ENCODE measurements at places on chromosomes 2 and 18.

DNA sequence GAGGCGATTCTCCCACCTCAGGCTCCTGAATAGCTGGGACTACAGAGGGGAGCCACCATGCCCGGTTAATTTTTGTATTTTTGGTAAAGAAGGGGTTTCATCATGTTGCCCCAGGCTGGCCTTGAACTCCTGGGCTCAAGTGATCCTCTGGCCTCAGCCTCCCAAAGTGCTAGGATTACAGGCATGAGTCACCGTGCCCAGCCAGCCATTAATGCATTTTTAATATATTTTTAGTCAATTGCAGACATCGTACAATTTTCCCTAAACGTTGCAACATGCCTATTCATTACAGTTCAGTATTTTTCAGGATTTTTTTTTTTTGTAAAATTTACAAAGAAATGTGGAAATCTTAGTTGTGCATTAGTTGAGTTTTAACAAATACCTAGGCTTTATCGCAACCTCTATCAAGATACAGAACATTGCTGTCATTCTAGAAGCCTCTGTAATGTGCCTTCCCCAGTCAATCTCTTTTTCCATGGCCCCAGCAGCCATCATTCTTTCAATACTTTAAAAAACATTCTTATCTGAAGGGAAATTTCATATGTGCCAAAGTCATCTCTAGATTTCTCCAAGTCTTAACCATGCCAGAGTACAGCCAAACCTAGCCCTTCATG lies 14.7 kb downstream of the NABP1 start:
- no peak for DNase-seq

GRCh38 chr2:190996338-190996946 lies 17.5 kb downstream of the STAT1 start:
- DNase-seq = no peak

GRCh38 chr18:51537487-51537886 lies 340.0 kb upstream of the MEX3C start:
- DNase-seq = peak; percentile 2

GRCh38 chr2:50575232-50575631 lies 456.7 kb downstream of the NRXN1 start:
- no peak for DNase-seq

DNA sequence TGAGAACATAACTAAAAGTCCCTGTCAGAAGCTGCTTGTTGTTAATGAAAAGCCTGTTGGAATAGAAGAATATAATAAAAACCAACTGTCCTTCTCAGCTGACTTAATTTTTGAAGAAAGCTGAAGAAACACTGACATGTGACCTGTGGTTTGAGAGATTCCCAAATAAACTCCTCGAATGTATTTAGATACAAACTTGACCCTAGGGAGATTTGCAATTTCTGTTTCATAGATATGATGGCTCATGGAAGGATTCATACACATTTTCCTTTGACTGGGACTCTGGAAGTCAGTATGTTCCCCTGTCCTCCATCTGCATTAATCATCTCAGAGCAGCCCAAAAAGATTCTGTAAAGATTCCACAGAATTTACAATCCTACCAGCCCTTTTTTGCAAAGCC lies 195.1 kb downstream of the TMEM247 start:
- DNase-seq = no peak

- no peak for DNase-seq
These were observed 708.5 kb upstream of the FAM98A start for GRCh38 chr2:34307636-34308035.

DNA sequence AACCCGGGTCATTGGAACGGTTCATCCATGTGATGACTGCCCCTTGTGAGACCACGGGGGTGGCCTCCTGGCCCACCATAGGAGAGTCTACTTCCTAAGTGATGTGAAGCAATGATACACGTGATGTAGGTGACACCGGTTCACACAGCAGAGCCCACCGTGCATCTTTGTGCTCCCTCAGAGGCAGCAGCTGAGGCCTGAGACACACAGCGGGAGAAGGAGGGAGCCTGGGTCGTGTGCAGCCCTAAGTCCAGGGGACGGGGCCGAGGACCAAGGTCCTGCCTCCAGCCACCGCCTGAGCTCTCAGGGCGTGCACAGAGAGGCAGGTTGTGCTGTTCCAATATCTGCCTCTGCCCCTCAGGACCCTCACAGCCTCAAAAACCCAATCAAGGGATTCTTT lies 377.2 kb upstream of the SALL3 start:
- no peak for DNase-seq

GRCh38 chr18:35971661-35972196 lies 750 bp upstream of the RMP24 start:
- no peak for DNase-seq

- DNase-seq = peak; percentile 85
These were observed 94.6 kb downstream of the PLEKHM3 start for GRCh38 chr2:207930747-207931146.

DNA sequence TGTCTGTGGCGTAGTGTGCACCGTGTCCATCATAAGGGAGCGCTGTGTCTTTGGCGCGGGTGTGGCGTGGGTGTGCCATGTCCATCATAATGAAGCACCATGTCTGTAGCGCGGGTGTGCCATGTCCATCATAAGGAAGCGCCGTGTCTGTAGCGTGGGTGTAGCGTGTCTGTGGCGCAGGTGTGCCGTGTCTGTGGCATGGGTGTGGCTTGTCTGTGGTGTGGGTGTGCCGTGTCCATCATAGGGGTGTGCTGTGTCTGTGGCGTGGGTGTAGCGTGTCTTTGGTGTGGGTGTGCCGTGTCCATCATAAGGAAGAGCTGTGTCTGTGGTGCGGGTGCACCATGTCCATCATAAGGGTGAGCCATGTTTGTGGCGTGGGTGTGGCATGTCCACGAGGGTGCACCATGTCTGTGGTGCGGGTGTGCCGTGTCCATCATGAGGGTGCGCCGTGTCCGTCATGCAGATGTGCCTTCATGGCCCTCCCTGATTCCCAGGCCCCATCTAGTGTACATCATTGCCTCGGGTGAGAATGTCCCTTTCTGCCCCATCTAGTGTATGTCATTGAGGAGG lies 275.0 kb downstream of the GBX2 start:
- no peak for DNase-seq

DNA sequence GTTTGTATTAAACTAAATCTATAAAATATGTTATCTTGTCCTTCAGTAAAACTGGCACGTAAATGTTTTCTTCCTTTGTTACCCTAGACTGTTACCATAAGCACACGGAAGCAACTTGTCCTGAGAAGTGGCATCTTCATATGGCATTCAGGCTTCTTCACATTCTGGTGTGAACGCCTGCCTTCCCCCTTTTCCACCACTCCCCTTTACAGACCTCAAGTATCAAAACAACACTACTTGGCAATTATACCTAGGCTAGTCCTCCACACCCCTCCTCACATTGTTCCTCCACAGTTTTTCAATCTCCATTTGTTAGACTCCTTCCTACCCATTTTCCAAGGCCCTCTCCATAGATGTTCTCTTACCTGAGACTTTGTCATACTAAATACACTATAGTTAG lies 2.9 kb downstream of the MEX3C start:
- DNase-seq = no peak

GRCh38 chr18:320155-320554 lies 52.3 kb upstream of the THOC1 start:
- DNase-seq = no peak

DNA sequence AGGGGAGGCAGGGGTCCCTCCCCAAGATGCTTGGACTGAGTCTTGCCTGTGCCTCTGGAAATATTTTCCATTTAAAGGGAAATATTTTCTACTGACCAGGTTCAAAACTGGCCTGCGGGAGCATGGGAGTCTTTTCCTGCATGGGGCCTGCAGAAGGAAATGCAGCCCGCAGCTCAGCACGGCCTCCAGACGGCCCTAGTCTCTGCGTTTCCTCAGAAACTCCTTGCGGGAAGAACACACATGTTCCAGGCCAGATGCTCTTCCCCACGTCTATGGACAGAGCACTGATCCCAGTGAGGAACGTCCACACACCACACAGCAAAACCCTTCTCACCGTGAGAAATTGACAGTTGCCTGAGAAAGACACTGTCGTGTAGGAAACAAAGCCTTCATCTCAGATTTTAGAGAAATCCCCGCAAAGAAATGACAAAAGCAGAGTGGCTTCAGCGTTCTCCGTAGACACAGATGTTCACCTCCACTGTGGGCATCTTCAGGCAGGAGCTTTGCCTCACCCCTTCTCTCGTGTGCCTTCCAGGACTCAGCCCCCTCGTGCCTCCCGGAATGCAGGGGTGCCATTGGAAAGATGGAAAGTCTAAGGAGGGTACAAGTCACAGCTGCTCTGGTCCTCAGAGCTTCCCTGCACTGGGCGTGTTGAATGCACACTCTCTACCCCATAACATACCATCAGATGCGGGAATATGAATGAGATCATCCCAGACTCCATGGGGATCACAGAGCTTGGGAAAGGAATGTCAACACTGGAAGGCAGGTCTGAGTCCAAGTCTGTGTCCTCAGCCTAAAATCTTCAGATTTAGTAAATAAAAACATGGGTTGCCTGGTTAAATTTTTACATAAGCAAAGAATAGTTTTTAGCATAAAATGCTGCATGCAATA lies 438.7 kb upstream of the SALL3 start:
- no peak for DNase-seq

- no peak for DNase-seq
These were observed 413 bp downstream of the ALKAL2 start for GRCh38 chr2:287471-287885.

DNA sequence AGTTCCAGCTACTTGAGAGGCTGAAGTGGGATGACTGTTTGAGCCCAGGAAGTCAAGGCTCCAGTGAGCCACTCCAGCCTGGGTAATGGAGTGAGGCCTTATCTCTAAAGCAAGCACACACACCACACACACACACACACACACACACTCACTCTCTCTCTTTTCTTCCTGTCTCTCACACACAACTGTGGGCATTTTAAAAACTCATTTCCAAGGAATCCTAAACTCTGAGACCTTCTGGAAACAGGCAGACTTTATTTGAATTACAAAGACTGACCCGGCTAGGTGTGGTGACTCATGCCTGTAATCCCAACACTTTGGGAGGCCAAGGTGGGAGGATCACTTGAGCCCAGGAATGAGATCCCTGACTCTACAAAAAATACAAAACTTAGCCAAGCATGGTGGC lies 21.3 kb downstream of the WDSUB1 start:
- DNase-seq = peak; percentile 35

- DNase-seq = no peak
These were observed 105.9 kb downstream of the ANKRD44 start for GRCh38 chr2:197204519-197205250.

- no peak for DNase-seq
These were observed 183.1 kb upstream of the MC4R start for GRCh38 chr18:60555625-60556024.

DNA sequence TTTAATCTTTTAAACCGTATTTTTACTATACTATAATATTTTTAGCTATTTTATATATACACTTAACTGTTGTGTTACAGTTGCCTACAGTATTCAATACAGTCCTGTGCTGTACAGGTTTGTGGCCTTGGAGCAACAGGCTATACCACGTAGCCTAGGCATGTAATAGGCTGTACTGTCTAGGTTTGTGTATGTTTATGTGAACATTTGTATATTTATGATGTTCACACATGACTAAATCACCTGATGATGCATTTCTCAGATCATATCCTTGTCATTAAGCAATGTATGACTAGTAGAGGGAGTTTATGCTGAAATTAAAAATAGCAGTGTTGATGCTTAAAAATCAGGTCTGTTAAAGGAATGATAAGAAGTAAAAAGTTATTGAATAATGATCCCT lies 92.3 kb upstream of the RANBP2 start:
- no peak for DNase-seq

GRCh38 chr2:207142461-207142860 lies 23.3 kb downstream of the KLF7 start:
- DNase-seq = no peak

DNA sequence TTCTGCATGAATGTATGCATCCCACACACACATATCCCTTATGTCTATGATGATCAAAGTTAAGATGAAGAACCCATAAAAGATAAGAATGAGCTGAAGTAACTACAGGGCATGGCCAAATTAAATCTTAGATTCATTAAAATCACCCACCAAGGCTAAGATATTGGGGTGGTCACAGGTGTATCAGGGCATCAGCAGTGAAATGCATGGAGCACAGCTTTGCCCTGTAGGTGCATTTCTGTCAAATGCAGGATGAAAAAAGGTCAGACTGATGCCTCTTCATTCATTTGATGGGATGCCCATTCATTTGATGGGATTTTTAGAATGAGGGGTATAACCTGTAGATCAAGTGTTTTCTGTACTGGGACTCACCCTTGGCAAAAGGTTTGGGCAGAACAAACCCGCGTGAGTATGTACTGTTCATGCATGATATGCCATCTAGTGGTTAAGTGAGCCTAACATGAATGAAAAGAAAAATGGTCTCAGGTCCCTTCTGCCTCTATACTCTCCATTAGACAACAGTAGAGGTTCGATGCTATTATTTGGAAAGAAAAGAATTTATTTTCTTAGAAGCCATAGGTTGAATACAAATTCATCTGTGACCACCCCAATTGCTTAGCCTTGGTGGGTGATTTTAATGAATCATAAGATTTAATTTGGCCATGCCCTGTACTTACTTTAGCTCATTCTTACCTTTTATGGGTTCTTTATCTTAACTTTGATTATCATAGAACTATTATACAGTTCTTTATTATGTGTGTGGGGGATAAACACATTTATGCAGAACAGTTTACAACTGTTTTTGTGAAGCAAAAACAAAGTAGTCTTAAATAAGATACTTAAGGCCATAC lies 43.2 kb upstream of the NOSTRIN start:
- peak; percentile 21 for DNase-seq

GRCh38 chr2:170711774-170712652 lies 3.1 kb upstream of the SP5 start:
- no peak for DNase-seq

- DNase-seq = no peak
These were observed 156.8 kb downstream of the VAPA start for GRCh38 chr18:10070561-10071000.

GRCh38 chr2:203492965-203493364 lies 42.1 kb downstream of the RAPH1 start:
- DNase-seq = no peak

GRCh38 chr2:161041356-161041755 lies 118.9 kb upstream of the TANK start:
- no peak for DNase-seq

- DNase-seq = no peak
These were observed 233.0 kb upstream of the SIX2 start for GRCh38 chr2:45242161-45242741.

- no peak for DNase-seq
These were observed 17.7 kb downstream of the ST6GAL2 start for GRCh38 chr2:106868275-106868674.

- DNase-seq = no peak
These were observed 174.2 kb upstream of the RBMS1 start for GRCh38 chr2:160667811-160668210.

GRCh38 chr2:98341241-98341640 lies 5.0 kb upstream of the CNGA3 start:
- DNase-seq = no peak

DNA sequence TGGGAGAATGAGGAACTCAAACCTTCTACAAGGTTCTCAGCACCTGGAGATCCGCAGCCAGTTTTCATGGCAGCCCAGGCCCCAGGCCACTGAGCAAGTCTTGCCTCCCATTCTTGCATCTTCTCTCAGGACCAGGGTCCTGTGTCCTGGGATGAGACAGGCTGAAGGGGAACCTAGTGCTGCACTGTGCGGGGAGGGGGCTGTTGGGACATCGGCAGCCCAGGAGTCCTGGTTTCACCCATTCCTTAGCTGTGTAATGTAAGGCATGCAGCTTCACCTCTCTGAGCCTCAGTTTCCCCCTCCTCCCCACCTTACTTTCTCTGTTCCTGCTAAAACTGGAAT lies 43.9 kb downstream of the TNS1 start:
- DNase-seq = no peak

All from NCI-H2029 (cell line).